ENCODE measurements at places on chromosomes 1 and 21.

GRCh38 chr1:39919545-39919944 is 17.8 kb upstream of the MYCL start:
- DNase-seq: peak; percentile 13

DNA sequence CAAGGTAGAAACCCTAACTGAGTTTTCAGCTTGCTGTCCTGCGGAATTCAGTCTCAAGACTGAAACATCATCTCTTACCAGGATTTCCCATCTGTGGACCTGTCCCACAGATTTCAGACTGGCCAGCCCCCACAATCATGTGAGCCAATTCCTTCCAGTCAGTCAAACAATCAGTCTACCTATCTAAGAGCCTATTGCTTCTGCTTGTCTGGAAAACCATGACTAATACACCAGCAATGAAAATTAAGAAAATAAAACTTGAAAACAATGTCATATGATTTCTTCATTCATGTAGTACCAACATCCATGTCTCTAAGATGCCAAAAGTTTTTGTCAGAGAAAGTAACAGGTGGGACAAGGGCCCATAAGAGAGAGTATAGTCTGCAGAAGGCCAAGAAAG is 57.6 kb upstream of the CRB1 start:
- DNase-seq: no peak

DNA sequence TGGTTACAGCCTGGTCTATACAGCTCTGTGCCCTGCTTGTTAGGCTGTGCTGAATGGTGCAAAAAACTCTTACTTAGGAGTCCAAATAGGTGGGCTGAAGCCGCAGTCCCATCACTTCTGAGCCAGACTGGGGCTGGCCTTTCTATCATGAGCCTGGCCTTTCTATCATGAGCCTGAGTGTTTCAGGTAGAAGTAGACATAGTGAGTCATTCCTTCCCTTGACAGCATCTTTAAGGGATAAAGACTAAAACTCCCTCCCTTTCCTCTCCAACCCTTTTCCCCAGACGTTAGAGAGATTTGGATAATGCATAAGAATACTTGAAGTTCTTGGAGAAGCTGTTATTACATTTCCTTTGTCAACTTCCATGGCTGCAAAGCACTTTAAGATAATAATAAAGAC is 46.5 kb upstream of the PARP1 start:
- DNase-seq: no peak

- DNase-seq: no peak
Observed at GRCh38 chr1:39573097-39573465, 3.5 kb downstream of the PABPC4 start.

- no peak for DNase-seq
Observed at GRCh38 chr1:182163821-182164223, 102.3 kb upstream of the ZNF648 start.

- DNase-seq: no peak
Observed at GRCh38 chr1:20321573-20321972, 30.9 kb downstream of the VWA5B1 start.

DNA sequence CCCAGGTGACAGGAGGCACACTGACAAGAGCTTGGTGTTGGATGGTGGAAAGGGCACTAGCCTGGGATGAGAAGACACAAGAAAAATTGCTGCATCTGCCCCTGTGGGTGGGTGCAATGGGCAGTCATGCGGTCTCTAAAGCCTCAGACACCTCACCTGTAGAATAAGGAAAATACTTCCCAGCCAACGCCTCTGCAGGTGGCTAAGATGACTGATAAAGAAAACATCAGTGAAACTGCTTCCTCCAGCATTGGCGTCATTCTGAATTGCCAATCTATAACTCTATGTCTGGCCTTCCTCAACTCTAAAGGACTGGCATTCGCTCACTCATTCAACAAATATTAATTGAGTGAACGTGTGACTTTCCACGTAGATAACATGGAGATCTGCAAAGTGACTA is 100.4 kb upstream of the F3 start:
- no peak for DNase-seq

DNA sequence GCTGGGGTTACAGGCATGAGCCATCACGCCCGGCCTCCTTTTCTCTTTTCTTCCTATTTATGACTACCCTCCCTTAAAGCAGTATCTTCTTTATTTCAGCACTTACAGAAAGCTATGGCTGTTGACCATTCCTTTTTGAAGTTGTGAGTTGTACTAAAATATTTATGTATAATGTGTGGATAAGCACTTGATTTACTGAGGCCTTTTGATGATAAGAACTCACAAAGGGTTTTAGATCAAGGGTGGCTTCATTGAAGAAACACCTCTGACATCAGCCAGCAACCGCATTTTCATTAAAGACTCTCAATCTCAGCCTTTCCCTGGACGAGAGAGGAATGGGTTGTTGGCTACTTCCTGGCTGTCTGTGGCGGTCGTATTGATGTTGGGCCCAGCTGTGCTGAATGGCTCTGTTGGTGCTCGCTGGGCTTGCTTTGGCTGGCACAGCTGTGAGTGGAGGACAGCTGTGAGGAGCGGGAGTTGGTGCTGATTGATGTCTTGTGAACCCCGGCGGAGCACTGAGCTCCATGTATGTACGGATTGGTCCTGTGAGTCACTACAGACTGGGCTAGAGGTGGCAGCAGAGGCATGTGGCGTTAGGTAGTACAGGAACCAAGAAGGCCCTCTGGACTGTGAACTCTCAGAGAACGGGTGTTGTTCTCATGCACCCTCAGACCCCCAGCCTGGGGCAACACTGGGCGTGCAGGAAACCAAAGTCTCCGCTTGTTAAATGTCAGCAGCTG is 208.8 kb downstream of the KIF26B start:
- DNase-seq: no peak

GRCh38 chr1:153612755-153613331 is at the start of gene S100A16:
S100A16 (minus strand) TSS chr1:153613137; CDS start chr1:153608151, 4,986 bp downstream.
- DNase-seq: no peak

DNA sequence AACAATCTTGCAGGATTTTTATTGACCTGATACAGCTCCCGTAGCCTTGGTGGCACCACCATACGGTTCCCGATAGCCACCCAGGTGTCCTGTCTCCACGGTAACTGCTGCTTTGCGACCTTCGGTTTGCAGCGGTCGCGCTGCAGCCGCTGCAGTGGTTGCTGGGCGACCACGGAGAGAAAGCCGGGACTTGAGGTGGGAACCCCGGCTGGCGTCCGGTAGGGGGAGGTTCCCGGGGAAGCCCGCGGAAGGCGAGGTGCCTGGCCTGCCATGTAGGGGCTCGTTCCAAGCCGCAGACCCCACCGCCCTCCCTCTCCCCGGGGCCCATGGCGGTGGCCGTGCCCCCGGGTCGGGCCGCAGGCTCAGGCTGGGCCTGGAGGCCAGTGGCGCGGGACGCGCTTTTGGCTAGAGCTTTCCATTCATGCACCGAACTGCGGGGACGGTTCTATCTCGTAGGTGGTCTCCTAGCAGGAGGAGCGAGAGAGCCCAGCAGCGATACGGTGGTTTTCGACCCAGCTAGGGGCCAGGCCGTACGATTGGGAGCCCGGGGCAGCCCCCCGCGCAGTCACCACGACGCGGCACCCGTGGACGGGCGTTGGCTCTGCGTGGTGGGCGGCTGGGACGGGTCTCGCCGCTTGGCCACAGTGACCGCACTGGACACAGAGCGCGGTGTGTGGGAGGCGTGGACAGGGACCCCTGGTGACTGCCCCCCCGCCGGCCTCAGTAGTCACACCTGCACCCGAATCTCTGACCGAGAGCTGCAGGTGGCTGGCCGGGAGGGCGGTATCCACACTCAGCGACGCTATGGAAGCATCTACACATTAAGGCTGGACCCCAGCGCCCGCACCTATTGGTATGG is at the start of gene KLHDC9:
KLHDC9 (plus strand) TSS at position 152 of the 859 bp plus-strand sequence; CDS start at position 327, 175 bp downstream.
- peak; percentile 71 for DNase-seq

DNA sequence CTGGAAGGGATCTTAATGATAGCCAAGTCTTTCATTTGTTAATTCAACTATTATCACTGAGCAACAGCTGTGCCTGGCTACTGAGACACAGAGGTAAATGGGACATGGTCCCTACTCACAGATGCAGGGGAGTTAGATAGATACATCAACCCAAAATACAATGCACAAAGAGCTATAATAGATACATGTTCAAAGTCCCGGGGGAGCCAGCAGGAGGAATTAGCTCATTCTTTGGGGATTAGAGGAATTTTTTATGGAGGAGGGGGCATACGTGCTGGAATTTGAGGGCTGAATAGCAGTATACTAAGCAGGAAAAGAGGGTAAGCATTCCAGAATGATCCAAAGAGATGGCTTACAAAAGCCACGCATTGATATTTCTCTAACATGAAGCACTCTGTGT is 34.6 kb downstream of the C8B start:
- no peak for DNase-seq

DNA sequence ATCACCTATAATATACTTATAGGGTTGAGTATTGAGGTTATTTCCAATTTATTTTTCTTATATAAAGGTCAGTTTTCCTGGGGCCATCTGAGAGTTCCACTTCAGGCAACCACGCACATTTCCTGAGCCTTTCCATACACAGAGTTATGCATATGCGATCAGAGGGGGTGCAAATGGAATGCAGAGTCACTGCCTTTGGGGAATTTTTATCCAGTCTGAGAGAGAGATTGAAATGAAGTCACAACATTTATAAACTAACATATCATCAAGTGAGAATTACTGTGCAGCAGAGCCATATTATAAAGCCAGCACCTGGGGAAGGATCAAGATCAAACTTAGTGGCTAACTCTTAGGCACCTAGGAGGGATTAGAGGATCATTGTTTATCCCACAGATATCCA is 299.9 kb upstream of the PLXNA2 start:
- DNase-seq: no peak

- peak; percentile 24 for DNase-seq
Observed at GRCh38 chr1:156767879-156768604, 707 bp downstream of the PRCC start.

GRCh38 chr21:27649323-27649722 is 682.4 kb upstream of the ADAMTS5 start:
- no peak for DNase-seq

DNA sequence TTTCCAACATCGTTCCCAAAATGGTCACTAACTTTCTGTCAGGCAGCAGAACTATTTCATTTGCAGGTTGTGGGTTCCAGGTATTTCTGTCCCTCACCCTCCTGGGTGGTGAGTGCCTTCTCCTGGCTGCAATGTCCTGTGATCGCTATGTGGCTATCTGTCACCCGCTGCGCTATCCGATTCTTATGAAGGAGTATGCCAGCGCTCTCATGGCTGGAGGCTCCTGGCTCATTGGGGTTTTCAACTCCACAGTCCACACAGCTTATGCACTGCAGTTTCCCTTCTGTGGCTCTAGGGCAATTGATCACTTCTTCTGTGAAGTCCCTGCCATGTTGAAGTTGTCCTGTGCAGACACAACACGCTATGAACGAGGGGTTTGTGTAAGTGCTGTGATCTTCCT is 9.3 kb downstream of the OR2AJ1 start:
- no peak for DNase-seq

DNA sequence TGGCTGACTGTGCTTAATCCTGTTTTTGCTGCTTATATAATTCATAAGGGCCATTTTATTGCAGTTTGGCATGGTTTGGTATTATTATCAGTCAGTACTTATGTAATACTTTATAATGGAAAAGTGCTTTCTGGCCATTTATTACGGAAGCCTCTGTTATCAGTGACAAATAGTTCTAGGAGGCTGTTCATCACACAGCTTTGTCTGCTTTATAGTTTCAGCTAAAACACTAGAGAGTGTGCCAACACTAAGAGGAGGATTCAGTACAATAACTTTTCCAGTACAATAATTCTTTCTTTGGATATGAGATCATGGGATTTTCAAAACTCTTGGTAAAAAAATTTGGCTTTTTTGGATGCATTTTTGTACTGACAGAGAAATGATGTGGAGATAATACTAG is 102.9 kb upstream of the PTGFR start:
- no peak for DNase-seq

DNA sequence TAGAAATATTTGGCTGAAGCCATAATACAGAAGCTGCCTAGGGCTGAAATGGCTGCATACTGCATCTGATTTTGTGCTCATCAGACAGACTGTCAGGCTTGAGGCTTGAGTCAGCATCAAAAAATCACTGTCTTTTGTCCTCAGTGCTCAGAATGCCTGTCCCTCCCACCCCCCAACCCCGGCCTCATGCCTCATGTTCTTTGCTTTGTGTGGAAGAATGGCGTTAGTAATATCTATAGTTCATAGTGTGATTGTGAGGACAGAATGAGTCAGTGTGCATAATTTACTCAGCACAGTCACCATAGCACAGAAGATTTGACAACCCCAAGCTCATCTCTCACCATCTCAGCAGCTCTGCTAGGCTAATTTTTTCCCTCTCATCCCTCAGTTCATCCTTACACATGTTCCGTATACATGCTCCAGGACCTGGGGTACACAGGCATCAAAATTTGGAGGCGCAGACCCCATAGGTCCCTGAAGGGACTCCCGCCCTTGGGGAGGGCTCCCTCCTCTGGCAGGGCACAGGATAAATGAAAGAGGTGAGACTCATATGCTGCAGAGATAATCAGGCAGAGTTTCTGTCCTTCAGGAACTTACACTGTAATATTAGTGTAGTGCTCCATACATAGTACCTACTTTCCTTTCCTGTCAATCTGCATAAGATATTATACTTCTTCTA is 159.1 kb upstream of the C8B start:
- DNase-seq: no peak

DNA sequence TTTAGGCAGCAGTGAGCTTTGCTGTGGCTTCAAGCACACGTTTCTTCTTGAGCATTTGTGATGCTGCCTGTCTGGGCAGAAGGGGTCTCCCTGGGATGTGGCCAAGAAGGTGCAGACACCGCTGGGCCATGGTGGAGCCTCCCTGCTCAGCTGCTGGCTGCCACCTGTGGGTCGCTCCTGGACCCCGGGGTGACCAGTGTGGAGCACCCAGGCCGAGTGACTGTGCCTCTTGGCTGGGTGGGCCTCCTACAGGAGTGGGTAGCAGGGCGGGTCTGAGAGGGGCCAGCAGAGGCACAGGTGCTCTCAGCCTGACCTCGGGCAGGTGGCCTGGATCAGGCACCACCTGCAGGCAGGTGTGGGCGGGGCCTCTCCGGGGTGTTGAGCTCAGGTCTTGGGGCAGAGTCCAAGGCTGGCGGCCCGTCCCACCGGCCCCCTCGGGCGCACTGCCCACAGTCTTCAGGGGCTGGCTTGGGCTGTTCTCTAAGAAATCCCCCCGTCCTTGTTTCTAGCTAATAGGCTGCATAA is 42.0 kb upstream of the COL6A1 start:
- DNase-seq: no peak

DNA sequence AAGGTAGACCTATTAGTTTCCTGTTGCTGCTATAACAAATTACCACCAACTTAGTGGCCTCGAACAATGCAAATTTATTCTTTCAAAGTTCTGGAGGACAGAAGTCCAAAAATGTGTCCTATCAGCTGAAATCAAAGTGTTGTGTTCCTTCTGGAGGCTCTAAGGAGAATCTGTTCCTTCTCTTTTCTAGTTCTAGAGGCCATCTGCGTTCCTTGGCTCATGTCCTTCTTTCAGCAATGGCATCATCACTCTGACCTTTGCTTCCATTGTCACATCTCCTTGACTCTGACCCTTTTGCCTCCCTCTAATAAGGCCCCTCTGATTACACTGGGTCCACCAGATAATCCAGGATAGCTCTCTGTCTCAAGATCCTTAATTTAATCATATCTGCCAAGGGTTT is 1.2 kb upstream of the MR1 start:
- no peak for DNase-seq

DNA sequence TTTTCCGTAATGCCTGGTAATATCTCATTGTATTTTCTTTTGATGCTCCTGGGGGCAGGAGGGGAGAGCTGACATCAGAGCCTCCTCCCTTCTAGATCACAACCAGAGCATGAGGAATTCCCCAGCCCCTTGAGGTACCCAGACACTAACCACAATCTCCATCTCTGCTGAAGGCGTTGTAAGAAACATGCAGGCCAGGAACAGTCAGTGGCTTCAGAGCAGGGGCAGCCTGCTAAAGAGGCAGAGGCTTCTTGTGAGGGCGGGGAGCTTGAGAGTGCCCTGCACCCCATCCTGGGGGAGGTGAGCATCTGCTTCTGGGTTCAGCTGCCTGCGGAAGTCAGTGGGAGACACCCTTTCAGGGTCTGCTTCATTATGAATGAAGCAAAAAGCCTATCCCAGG is 19.0 kb downstream of the MAPKAPK2 start:
- no peak for DNase-seq

Data from C1 segment of cervical spinal cord (tissue), 14 donors.